Left kidney (tissue), 8 donors: ENCODE measurements at places on chromosomes 6 and 20. TPM values are rescaled to one million over a fixed set of nuclear protein-coding genes. Genes with fewer than 3 reads are reported as not detected.

DNA sequence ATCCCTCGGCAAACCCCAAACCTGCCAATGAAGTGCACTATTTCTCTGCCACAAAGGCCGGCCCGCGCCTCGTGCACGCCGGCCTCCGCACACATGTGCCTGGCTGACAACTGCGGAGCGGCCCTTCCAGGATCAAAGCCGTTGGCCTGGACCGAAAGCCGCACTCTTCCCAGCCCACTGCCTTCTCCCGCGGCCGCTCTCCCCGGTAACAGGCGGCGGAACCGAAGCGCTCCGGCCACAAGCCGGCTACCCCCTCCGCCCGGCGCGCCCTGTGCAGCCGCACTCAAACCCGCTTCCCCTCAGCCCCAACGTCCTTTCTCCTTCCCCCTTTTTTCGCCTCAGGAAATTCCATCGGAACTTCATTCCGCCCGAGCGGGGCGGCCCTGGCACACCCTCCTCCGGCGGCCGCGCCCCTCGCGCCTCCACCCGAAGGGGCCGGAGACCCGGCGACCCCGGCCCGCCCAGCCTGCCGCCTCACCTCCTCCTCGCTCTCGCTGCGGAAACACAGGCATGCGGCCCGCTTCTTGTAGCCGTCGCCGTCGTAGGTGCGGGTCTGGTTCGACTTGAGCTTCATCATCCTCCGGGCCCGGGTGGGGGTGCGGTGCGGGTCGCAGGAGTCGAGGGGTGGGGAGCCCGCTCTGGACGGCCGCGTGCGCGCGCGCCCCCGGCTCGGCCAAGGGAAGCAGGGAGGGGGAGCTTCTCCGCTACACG is 528 bp downstream of the NUDT3 start:
- no peak for DNase-seq

GRCh38 chr6:22682979-22683378 is 113.6 kb downstream of the HDGFL1 start:
- no peak for DNase-seq

- DNase-seq: no peak
These were observed 773.4 kb downstream of the KIF16B start for GRCh38 chr20:15799871-15800270.

GRCh38 chr6:163841326-163841725 is 426.8 kb downstream of the QKI start:
- DNase-seq: no peak

DNA sequence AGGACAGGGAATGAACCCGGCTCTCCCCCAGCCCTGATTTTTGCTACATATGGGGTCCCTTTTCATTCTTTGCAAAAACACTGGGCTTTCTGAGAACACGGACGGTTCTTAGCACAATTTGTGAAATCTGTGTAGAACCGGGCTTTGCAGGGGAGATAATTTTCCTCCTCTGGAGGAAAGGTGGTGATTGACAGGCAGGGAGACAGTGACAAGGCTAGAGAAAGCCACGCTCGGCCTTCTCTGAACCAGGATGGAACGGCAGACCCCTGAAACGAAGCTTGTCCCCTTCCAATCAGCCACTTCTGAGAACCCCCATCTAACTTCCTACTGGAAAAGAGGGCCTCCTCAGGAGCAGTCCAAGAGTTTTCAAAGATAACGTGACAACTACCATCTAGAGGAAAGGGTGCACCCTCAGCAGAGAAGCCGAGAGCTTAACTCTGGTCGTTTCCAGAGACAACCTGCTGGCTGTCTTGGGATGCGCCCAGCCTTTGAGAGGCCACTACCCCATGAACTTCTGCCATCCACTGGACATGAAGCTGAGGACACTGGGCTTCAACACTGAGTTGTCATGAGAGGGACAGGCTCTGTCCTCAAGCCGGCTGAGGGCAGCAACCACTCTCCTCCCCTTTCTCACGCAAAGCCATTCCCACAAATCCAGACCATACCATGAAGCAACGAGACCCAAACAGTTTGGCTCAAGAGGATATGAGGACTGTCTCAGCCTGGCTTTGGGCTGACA is 28.8 kb upstream of the ZBP1 start:
- no peak for DNase-seq

DNA sequence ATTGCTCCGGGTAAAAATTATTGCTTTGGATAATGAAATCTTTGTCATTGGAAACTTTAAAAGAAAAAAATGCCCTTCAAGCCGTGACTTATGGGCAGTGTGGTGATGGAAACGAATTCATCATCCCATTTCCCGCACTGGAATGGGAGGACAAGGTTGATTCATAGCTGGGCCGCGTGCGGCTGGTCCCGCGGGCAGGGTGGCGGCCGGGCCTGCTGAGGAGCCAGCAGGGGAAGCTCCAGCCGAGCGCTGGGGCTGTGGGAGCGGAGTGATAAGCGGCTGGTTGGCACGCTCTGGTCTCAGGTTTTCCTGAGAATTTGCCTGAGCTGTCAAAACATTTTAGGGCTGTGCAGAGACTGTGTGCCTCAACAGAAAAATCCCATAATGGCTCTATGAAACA is 351.7 kb downstream of the CDC5L start:
- no peak for DNase-seq

- DNase-seq: peak; percentile 34
These were observed 18.3 kb upstream of the GPRC6A start for GRCh38 chr6:116847227-116847626.

NRN1 gene
- 3.6 TPM for polyA plus RNA-seq

SLPI gene
- polyA plus RNA-seq: 0.40 TPM
